Breast epithelium (tissue), 4 donors: ENCODE measurements at places on chromosomes 5 and 9. TPM values are rescaled to one million over a fixed set of nuclear protein-coding genes. Genes with fewer than 3 reads are reported as not detected.

GRCh38 chr5:107917983-107918382, 247.2 kb upstream of the EFNA5 start:
- H3K27me3 ChIP-seq, result no peaks in the 10 kb centered on the region
- H3K27ac ChIP-seq, result no peak overlapping the region
- H3K4me3 ChIP-seq, result no peak overlapping the region
- no peaks in the 10 kb centered on the region for H3K36me3 ChIP-seq

DNA sequence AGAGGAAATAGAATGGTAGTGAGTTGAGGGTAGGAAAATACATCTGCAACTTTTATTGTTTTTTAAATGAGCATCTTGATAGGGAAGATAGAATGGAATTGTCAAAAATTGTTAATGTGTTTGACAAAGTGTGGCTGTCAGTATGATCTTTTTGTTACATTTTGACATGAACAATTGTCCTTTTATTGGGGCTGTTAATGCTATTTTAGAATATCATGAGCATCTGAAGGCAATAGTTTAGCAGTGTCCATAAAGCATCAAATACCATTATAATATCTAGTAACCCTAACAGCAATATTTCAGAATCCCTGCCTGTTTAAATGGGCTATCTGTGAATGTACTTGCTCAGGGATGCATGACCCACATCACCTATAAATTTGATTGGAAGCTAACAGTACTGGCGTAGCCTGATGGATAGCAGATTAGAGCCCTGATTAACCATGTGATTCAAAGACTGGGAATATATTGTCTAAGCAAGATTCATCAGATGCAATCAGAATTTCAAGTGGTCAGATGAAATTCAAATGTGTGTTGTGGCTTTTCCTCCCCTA, 37.8 kb downstream of the TLE4 start:
- H3K4me1 ChIP-seq, result no peaks in the 10 kb centered on the region
- DNase-seq, result no peak
- H3K27me3 ChIP-seq, result no peaks in the 10 kb centered on the region
- H3K4me3 ChIP-seq, result no peak overlapping the region

HSDL2 gene
- total RNA-seq, result 30.7 TPM

DNA sequence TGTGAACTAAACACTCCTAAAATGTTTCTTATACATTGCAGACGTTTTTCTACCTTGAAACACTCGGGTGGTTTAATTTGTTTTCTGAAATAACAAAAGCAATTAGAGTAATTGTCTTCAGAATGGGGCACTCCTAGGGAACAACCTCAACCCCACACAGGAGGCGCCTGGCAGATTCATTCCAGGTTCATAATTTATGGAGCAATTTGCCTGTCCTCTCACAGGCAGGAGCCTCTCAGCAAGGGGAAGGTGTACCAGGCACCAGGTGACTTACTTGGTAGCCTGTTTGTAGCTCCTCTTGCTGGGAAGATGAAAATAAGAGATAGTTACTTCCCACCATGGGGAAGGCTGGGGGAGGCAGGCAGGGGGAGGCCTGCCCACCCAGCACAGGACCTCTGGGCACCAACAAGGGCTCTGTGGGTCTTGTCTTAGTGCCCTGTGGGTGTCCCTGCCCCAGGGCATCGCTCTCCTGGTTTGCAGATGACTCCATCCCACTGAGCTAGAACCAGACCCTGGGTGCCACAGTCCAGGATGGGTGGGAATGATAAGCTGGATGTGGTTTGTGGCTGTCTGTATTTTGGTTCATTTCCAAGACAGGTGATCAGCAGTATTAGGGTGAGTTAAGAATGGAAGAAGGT, 144.4 kb downstream of the FSTL4 start:
- no peaks in the 10 kb centered on the region for H3K4me1 ChIP-seq
- no peak for DNase-seq
- no peak overlapping the region for H3K4me3 ChIP-seq
- H3K27me3 ChIP-seq, result no peaks in the 10 kb centered on the region

GRCh38 chr9:137189297-137190295, 1.1 kb downstream of the SSNA1 start:
- H3K4me3 ChIP-seq, result peak overlapping the region; percentile 100
- no peaks in the 10 kb centered on the region for H3K27me3 ChIP-seq
- H3K36me3 ChIP-seq, result no peaks in the 10 kb centered on the region
- peaks cover 28% of the 10 kb centered on the region for H3K4me1 ChIP-seq
- DNase-seq, result no peak

- no peak overlapping the region for H3K4me3 ChIP-seq
- no peak overlapping the region for H3K27ac ChIP-seq
- H3K36me3 ChIP-seq, result no peaks in the 10 kb centered on the region
- DNase-seq, result no peak
These were observed 27.0 kb downstream of the CPLANE1 start for GRCh38 chr5:37222181-37222580.

DNA sequence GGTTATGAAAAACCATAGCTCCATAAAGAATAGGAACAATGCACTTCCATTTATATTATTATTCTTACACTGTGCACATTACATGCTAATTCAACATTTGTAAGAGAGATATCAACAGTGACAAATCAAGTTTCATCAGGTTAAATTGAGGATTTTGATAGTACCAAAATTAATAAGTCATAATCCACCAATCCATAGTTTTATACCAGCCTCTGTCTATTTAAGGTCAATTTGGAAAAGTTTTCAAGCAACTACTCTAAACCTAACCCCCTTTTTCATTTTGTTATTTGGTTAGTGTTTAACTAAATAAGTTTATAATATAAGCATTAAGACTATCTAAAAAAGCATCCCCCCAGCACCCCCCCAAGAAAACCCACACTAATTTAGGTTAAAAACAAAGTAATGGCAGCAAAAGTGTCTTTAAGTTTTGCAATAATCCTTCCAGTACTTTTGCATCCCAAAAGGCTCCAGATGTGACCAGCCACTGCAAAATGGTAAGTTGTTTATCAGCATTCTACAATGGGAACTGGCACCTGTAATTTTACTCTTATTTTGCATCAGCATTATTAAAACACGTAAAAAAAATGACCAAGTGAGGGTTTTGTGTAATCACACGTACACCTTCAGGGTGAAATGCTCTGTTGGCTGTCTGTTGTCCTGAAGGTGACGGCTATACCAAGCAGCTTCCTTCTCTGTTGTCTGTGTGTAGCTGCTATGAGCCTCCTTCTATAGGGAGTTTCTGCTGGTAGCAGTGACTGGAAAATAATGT, 36.8 kb upstream of the SSBP2 start:
- H3K27ac ChIP-seq, result peak overlapping the region; percentile 71
- DNase-seq, result peak; percentile 72
- no peaks in the 10 kb centered on the region for H3K27me3 ChIP-seq
- H3K4me3 ChIP-seq, result no peak overlapping the region
- H3K36me3 ChIP-seq, result no peaks in the 10 kb centered on the region
- no peaks in the 10 kb centered on the region for H3K4me1 ChIP-seq

- no peaks in the 10 kb centered on the region for H3K4me1 ChIP-seq
- DNase-seq, result peak; percentile 35
- no peaks in the 10 kb centered on the region for H3K27me3 ChIP-seq
- no peaks in the 10 kb centered on the region for H3K36me3 ChIP-seq
- no peak overlapping the region for H3K27ac ChIP-seq
These were observed 14.8 kb downstream of the STC2 start for GRCh38 chr5:173313351-173313801.
